ENCODE measurements at places on chromosomes 1 and 21.

DNA sequence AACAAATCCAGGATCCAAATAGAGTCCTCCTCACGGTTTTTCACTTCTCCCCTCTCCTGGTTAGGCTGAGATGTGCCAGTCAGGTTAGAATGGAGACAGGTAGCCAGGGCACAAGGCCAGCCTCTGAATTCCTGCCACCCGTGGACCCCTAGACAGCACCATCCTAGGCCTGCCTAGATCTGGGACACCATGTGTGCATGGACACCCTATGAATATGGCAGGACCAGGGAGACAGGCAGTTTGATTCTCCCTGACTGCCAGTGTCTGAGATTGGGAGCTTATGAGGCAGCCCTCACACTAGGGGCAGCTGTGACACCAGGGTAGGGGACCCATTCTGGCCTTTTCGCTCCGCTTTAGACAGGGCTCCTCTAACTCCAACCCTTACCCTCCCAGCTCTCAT, 7.5 kb downstream of the AVPR1B start:
- DNase-seq = no peak

DNA sequence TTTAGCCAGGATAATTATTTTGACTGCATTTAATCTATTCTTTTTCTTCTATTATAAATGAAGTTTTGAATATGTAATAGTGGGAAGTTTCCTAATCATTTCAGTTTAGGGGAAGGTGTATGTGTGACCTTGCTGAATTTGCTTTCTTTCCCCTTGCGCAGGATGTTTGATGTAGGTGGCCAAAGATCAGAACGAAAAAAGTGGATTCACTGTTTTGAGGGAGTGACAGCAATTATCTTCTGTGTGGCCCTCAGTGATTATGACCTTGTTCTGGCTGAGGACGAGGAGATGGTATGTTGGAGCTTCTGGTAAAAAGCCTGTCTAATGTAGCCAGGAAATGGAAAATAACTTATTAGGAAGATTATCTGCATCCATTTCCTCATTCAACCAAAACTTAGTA, 33.4 kb downstream of the GNAT2 start:
- DNase-seq = no peak

DNA sequence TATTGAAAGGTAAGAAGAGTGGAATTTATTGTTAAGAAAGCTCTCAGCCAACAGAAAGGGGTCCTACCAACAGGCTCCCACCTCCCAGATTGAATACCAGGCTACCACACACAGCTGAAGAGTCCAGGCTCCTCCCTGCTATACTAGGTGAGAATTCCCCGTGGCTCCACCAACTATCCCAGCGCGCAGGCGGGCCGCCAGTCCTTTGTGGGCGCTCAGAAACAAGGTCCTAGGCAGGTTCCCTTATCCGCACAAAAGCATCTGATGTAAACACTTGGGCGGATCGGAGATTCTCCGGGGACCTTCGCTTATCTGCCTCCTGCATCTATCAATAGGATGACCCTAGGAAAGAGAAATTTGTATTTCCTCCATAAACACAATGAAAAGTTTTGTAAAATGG, 423.9 kb upstream of the ADGRL4 start:
- DNase-seq = no peak

GRCh38 chr1:204672482-204673121, 12.9 kb downstream of the LRRN2 start:
- no peak for DNase-seq

DNA sequence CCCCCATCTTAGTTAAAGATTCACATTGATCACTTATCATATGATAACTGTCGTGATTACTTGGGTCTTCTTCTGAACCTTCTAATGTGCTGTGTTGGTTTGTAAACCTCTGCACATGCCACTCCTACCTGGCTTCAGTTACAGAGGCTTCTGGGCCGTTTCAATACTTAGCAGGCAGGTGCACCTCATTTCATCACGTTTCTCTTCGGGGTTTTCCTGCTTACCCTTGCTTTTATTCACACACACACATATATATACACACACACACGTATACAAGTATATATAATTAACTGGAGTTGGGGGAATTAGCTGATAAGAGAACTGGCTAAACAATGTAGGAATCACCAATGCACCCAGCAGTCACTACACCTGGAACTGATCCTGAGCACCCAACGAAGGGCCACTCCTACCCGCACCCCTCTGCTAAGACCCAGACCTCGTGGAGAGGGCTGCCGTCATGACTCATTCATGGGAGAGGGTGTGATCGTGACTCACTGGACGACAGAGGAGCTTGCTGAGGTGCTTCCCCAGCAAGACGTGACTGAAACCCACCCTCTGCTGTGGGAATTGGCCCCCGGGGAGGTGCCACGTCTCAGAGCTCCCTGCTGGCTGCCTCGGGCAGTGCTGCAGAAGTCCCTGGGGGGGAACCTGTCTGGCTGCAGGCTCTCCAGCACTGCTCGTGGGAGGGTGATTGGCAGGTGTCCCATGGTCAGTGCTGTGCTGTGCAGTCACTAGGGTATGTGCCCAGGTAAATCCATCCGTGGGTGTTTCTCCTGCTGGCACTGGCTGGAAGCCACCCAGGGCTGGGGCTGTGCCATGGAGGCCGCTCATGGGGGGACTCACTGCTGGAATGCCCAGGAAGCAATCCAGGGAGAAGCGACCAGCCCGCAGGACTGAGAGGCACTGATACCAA, 166.6 kb downstream of the DYRK1A start:
- peak; percentile 25 for DNase-seq

DNA sequence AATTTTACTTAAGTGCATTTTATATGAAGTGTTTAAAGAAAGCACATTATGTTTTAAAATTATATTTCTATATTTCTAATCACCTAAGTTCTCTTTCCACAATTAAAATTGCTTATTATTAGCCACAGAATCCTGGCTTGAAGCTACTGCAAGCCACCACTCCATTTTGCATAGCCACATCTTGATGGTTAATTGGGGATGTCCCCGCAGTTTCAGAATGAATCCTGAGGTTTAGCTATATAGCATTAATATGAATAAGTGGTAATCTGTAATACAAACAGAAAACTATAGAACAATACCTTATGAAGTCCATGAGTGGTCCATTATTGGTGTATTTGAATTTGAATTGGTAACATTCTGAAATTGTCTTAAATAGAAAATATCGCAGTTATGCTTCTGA, 11.6 kb upstream of the GOLPH3L start:
- no peak for DNase-seq

Measured in fibroblast of skin of right quadriceps (primary cell).